ENCODE measurements at places on chromosomes 6 and 20.

DNA sequence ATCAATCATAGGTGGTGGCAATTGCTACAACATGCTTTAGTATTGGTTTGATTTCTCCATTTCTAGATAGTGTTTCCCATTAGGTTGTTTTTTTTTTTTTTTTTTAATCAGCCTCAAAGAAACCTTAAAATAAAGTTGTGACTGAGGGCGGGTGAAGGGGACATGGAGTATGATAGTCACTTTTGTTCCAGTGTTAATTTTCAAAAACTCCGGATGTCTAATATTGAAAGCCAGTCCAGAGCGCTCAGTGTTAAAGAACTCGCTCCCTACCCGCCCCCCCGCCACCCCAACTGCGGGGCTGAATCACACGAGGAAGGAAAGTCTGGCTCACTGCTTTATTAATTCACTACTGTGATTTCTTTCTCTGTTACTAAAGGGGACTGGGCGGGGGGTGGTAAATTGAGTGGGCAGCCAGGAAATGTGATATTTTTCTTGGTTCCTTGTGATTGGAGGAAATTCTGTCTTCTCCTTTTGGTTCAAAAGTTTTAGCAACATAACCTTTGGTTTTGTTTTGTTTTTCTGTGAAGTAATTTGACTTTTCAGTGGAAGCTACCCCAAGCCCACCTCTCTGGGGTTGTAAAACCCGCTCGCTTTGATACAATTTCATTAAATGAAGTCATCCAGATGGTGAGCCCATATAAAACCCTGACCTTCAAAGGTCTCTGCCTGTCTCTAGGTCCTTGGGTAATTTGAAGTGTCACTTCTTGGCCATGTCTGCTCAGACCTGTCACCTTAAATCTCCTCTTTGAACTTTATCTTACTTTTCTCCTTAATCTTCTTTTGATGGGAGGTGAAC is 38.0 kb downstream of the TNFAIP3 start:
- DNase-seq, result no peak

DNA sequence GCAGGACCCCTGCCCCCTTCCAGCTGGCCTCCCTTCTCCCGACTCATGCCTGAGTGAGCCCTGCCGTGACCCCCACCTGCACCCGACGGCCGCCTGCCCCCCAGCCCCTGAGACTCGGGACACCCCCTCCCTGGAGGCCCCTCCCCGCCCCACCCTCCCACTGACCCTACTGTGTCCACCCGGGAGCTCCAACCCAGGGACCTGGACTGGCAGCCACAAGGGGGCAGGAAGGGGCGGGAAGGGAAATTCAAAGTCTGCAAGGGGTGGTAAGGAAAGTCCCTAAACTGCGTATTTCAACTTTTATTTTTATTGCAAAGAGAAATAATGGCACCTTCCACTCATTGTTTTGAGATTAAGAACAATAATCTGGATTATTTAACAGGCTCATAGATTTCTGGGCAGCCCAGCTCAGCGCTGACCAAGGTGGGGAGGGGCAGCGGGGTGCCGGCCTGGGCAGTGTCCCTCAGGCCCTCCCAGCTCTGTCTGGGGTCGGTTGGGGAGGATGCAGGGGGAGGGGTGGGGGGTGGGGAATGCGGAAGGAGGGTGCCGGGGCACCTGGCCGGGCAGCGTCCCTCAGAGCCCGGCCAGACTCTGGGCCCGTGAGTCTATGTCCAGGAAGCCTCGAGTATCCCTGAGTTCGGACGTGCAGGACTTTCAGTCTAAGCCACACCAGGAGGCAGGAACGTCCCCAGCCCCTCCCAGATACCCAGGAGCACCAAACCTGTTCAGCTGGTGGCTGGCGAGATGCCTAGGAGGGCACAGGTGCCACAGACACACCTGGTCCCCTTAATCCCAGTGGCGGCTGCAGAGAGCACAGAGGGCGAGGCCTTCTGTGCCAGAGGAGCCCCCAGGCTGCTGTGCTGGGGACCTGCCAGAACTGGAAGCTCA is 1.3 kb upstream of the PTK6 start:
- no peak for DNase-seq

DNA sequence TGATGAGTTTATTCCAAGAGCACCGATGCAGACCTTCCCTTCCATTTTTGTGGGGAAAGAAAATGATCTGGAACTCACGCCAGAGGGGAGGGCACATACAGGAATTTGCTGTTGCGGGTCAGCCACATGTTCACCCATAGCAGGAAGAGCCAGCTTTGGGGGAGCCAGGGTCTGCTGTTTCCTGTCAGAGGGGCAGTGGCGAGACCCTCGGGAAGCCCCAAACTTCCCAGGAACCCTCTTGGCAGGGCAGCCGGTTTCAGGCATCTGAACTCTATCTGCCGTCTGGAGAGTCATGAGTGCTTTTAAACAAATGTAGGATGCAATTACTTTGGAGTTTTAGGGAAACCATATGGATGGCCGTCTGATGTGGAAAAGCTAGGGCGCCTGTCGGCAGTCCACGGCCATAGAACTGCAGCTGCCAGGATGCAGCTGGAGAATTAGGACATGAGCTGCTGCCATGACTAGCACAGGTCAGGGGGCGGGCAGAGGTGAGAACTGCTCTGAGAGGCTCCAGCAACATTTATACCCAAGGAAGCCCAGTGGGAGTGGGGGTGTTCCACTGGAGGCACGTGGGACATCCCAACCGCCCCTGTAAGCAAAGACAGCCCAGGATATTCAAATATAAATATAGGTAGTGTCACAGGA is 14.8 kb upstream of the SERPINB9 start:
- DNase-seq, result no peak

DNA sequence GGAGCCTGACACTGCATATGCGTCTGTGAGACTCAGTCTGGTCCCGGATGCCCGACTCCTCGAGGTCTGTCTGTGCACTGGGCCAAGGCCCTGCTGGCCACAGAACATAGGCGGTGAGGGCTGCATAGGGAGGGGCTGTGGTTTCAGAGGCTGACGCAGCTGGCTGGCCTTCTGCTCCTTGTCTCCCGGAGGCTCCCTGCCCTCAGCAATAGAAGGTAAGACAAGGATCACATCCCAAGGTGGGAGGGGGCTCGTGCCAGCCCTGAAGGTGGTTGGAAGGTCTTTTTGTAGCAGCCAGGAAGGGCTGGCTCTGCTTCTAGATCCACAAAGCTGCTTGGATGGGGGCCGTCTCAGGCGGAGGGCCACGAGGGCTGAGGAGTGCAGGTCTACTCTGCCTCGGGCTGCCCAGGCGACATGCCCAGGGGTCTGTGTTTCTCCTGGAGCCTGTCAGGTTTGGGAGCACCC is 239.8 kb upstream of the SULF2 start:
- DNase-seq, result peak; percentile 70

- no peak for DNase-seq
Observed at GRCh38 chr6:1593958-1594314, 15.8 kb upstream of the FOXC1 start.

GRCh38 chr6:143621876-143622605 is 55.7 kb upstream of the PHACTR2 start:
- no peak for DNase-seq

- DNase-seq, result no peak
Observed at GRCh38 chr6:28135393-28135792, 6.3 kb upstream of the ZKSCAN8 start.

- DNase-seq, result no peak
Observed at GRCh38 chr6:119147101-119148053, 68.9 kb upstream of the FAM184A start.

DNA sequence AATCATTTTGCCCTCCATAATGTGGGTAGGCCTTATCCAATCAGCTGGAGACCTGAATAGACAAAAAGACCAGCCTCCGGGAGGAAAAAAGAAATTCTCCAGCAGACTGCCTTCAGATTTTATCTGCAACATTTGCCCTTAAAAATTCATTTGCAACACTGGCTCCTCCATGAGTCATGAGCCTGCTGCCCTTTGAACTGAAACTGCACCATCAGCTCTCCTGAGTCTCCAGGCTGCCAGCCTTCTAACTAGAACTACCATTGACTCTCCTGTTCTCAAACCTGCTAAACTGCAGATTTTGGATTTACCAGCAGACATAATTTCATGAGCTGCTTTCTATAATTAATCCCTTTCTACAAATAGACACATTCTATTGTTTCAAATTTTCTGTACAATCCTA is 223.9 kb upstream of the THEMIS start:
- DNase-seq, result no peak

Measured in glutamatergic neuron (in vitro differentiated cells).